ENCODE measurements at places on chromosomes 16 and 17.

GRCh38 chr16:15966420-15966819 is 17.0 kb downstream of the ABCC1 start:
- no peak for DNase-seq

- no peak for DNase-seq
Observed at GRCh38 chr17:50354776-50355175, 8.8 kb downstream of the XYLT2 start.

- DNase-seq = no peak
Observed at GRCh38 chr17:16462070-16462864, 29.7 kb downstream of the LRRC75A start.

DNA sequence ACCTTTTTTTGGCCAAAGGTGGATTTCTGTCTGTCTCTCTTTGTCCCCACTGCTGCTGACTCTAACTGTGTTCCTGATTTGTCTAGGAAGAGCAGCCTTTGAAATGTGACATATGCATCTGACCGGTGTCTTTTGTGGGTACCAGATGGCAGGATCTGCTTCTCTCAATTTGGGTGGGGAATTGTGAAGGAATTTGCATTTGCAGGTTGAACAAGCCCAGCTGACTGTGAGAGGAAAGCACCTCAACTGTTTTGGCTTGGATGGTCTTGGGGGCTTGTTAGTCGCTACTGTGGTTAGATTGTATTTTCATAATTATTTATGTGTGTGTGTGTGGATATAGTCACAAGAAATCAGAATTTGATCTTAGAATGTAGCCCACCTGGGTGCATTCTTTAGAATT is 37.7 kb upstream of the LCMT1 start:
- no peak for DNase-seq

DNA sequence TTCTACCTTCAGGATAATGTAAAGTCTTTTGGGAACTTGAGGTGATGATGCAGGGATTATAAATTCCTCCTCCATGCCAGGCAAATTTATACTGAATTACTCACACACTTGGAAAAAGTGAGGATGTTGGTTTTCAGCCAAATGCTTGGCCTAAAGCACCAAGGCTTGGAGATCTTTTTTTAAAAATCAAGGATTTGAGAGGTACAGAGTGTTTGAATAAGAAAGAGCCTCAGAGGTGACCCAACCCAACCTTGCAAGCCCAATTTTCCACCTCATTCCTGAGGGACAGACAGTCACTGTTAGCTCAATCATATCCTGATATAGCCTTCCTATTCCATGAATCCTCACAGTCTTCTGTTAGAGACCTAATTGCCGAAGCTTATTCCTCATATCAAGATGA is 14.0 kb downstream of the GRIN2A start:
- DNase-seq = no peak

DNA sequence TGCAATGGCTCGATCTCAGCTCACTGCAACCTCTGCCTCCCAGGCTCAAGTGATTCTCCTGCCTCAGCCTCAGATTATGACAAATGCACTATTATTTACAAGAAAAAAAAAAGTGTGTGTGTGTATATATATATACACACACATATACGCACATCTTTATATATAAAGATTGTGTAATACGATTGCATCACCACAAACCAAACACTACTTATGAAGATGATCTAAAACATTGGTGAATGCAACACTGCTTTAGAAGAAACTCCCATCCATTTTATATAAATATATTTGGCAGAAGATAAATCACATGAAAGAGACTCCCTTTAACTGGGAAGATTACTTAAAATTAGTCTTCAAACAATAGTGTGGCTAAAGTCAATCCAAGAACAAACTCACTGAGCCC is 96.7 kb downstream of the SYCE1L start:
- DNase-seq = no peak

DNA sequence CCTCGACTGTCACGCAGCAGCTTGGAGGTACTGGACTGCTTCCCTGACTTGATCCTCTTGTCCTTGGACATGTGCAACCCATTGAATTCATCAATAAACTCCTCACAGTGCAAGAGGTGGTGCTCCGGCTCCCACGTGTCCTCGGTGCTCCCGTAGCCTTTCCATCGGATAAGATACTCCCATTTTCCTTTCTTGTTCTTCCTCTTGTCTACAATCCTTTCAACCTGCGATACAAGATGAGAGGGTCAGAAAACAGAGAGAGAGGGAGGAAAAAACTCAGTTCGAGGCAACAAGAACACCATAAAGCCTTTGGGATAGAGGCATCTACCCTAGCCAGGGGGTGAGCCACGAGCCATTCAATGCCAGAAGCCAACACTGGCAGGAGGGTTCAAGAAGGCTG is 119.5 kb downstream of the CDYL2 start:
- no peak for DNase-seq

DNA sequence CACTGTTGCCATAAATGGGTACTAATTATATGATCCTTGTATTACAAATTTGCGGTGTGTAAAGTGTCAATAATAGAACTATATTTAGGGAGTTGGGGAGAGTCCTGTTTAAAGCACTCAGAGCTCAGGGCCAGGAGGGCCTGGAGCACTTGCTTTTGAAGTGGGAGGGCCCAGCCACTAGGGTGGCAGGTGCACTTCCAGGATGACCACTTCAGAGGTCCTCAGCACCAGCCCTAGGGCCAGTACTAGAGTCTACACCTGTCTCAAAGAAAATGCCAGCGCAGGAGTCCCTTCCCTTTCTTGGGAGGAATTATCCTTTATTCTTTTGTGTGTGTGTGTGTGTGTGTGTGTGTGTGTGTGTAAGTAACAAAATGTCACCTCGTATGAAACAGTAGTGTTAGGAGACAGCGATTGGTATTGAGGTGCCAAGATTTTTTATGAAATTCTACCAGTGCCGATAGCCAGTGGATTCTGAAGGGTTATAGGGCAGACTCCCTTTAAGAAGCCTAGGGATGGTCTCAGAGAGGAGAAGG is 31.9 kb downstream of the MYO18A start:
- no peak for DNase-seq

DNA sequence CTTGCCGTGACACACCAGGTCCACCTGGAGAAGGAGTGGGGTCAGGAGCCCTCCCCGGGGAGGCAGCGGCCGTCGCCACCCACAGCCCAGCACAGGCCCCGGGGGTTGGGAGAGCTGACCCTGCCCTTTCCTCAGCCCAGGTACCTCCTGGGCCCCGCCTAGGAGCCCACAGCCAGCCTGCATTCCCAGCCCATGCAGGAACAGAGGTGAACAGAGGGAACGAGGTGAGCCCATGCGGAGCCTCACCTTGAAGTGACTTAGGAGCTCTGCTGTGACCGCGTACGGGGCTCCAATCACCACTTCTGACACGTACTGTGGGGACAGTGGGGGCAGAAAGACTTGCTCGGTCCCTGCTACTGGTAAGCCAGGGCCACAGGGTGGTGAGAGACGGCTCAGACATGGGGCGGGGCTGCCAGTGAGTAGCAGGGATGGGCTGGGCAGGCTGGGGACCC is 3.4 kb downstream of the NPB start:
- DNase-seq = no peak

GRCh38 chr16:56783344-56783743 is 53.4 kb downstream of the NUP93 start:
- DNase-seq = no peak

GRCh38 chr16:768428-768827 is 7.9 kb downstream of the MSLN start:
- DNase-seq = no peak

- DNase-seq = no peak
Observed at GRCh38 chr17:78724999-78725398, 57.1 kb downstream of the CYTH1 start.

DNA sequence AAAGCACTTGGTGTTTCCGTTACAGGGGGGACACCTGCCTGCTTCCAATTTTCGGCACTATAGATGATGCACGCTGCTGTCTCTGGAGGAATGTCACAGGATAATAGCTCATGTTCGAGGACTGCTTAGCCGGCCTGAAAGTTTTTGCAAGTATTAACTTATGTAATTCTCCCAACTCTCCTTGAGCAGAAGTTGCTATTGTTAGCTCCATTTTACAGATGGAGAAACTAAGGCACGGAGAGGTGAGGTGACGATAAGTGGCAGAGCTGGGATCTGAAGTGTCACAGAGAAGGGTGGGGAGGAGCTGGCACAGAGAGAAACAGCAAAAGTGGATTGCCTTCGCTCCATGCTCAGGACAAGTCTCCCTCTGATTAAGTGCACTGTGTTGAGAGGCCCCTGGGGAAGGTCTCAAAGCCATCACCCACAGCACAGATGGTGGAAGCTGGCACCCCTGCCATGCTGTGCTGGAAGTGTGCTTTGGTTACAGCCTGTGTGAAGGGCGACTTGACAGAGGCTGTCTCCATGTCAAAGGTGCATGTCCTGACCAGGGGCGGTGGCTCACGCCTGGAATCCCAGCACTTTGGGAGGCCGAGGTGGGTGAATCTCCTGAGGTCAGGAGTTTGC is 40.8 kb upstream of the MEAK7 start:
- DNase-seq = no peak

DNA sequence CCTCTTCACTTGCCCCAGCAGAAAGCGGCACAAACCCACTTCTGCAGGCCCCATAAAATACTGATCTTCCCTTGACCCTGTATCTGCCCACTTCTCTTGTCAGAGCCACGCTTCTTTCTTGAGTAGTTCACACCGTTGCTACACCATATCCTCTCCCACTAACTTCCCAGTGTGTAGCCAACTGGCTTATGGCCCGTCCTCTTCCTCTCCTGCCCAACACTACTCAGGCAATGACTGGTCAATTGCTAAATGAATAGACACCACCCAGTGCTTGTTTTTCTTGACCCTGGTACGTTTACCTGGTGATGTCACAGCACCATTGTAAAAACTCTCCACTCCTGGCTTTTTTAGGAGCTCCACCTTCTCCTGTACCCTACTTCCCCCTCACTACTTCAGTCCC is 86.9 kb downstream of the NDEL1 start:
- no peak for DNase-seq

DNA sequence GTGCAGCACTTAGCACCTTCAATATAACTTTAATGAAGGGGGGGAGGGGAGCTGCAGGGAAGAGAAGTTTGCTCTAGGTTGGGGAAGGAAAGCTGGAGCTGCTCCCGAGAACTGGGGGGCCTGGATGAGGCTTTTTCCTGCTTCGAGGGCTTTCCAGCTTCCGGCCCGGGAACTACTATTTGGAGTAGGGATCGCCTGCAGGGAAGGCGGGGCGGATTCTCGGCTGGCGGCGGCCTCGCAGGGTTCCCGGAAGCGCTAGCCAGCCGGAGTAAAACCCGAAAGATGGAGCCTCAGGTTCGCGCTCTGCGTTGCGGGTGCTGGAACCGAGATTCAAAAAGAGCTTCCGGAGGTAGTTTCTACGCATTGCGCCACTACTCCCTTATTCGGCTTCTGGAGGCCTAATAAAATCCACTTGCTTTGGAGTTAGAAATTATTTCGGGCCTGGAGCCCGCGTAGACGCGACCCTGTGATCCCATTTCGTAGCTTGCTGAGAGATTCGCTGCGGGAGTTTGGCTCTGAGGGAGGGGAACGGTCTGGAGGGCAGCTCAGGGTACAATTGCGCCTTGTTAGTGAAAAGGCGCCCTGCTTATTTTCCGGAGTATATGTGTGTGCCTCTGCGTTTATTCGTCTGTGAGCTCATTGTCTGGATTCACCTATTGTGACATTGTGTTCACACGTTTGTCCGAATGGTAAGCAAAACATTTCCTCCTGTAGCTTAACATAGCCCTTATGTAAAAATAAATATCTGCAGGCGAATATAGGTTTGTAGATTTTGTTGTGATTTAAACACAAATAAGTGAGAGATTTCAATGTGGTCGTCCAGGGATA is 652 bp downstream of the PRAC2 start:
- DNase-seq = no peak

DNA sequence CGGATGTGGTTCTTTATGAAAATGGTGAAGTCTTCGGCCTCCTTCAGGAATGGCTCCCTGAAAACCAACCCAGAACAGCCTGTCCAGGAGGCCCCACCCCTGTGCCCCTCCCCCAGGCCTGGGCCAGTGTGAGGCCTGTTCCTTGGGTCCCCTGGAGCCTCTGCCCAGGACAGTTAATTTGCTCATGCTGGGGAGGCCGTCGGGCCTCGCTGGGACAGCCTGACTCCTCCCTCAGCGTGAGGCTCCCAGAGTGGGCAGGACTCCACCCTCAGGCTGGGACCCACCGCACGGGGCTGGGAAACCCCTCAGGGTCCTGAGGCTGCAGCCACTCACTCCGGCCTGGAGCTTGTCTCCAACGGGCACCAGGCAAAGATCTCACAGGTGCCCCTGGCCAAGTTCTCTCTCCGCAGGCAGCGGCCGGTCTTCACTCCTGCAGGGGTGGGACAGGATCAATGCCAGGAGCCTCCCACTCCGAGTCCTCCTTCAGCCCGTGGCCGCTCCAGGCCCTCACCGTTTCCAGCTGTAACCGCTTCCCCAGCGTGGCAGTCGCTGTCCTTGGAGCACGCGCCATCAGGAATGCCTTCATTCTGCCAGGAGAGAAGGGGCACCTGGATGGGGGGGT is 5.8 kb downstream of the P2RX5 start:
- no peak for DNase-seq

DNA sequence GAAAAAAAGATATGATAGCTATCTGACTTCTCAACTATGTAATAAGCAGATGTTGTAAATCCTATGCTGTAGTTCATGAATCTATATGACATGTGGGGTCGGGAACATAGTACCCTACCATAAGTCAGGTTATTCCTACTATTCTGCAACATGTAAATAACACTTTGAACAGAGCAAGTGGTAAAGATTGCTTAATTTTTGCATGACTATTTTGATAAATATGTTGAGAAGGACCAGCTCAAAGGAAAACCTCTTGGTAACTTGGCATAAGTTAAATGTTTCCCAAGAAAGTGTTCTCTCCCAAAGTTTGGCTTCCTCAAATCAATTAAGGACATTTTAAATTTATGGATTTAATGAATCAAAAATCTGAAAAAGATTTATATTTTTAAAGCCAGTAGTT is 62.1 kb downstream of the ABHD15 start:
- no peak for DNase-seq

DNA sequence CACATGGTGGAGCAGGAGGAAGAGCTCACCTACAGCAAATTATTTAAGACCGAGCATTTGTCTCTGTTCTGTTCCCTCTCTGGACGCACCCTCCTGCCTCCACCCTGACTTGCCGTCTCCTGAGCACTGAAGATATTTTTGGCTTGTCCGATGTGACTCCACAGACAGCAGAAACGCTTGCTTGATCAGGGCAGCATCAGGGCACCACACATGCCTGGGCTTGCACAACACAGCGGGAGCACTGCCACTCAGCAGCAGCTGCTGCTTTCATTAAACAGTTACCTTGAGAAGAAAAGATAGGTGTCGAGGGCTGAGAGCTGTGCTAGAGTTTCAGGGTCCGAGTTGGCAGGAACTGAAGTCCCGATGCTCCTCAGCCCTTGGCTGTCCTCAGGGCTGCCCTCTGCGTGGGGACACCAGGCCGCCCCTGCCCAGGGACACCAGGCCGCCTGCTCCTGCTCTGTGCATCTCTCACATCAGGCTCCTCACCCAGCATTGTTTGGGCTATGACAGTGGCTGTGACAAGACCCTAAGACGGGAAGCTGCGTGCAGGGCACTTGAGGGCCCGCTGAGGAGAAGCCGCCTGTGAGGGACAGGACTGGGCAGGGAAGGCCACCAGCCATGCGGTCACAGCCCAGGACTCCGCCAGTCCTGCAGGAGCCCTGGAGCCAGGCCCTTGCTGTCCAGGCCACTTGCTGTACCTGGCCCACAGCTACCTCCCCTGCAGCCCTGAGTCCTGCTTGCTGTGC is 21.3 kb upstream of the CDH15 start:
- no peak for DNase-seq
